ENCODE measurements at places on chromosomes 13 and 19. TPM values are rescaled to one million over a fixed set of nuclear protein-coding genes. Genes with fewer than 3 reads are reported as not detected.

ZNF256 gene
- total RNA-seq = 13.9 TPM

C19orf67 gene
- total RNA-seq = not detected

LAIR2 gene
- total RNA-seq = 0.97 TPM

PROZ gene
- not detected for total RNA-seq

- DNase-seq = peak; percentile 83
- peaks cover 88% of the 10 kb centered on the region for H3K4me1 ChIP-seq
- H3K27me3 ChIP-seq = no peaks in the 10 kb centered on the region
- H3K36me3 ChIP-seq = peaks cover 20% of the 10 kb centered on the region
- H3K27ac ChIP-seq = peak overlapping the region; percentile 87
Observed at GRCh38 chr13:24254146-24254841, 55.1 kb upstream of the C1QTNF9 start.

DNA sequence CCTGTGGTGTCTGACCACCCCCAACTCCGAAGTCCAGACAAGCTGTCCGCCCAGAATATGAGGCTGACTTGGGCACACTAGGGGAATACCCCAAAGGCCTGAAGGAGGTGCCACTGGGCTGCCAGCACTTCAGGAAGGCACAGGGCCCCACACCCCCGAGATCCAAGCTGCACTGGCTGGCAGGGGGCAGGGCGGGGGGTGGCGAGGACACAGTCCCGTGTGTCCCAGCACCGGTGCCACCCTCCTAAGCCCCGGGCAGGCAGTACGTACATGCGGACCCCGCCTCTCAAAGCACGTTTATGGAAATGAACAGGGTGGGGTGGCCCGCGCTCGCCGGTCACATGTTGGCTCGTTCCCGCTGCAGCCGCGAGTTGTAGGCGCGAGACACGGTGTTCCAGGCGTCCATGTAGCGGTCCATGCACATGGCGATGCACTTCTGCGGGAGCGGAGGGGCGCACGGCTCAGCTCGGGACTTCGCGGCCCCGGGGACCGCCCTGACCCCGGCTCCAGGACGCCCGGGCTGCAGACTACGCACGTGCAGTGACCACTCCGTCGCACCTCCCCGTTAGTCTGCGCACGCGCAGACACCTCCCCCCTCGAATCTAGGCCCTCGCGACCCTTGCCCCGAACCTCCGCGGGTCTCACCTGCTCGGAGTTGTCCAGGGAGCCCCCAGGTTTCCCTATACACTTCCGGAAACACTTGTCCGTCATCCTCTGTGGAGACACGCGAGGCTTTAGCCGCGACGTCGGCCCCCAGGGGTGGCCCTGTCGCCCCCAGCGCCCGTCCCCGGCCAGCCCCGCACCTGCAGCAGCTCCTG lies 566 bp downstream of the TIMM13 start:
- peak overlapping the region; percentile 95 for H3K27ac ChIP-seq
- DNase-seq = no peak
- H3K4me1 ChIP-seq = peaks cover 21% of the 10 kb centered on the region
- no peaks in the 10 kb centered on the region for H3K27me3 ChIP-seq

GRCh38 chr13:41513600-41513999 lies 56.2 kb downstream of the RGCC start:
- H3K4me1 ChIP-seq = no peaks in the 10 kb centered on the region
- H3K4me3 ChIP-seq = no peak overlapping the region
- H3K27me3 ChIP-seq = no peaks in the 10 kb centered on the region
- DNase-seq = no peak
- no peaks in the 10 kb centered on the region for H3K36me3 ChIP-seq

- peaks cover 33% of the 10 kb centered on the region for H3K27me3 ChIP-seq
- H3K4me3 ChIP-seq = no peak overlapping the region
- no peak overlapping the region for H3K27ac ChIP-seq
- no peak for DNase-seq
Observed at GRCh38 chr19:15194938-15195337, 5.9 kb downstream of the NOTCH3 start.

GRCh38 chr19:11446652-11447301 lies 11.3 kb downstream of the PRKCSH start:
- H3K27ac ChIP-seq = no peak overlapping the region
- H3K4me1 ChIP-seq = no peaks in the 10 kb centered on the region
- H3K36me3 ChIP-seq = peaks cover 29% of the 10 kb centered on the region
- H3K4me3 ChIP-seq = no peak overlapping the region
- peak; percentile 41 for DNase-seq

DNA sequence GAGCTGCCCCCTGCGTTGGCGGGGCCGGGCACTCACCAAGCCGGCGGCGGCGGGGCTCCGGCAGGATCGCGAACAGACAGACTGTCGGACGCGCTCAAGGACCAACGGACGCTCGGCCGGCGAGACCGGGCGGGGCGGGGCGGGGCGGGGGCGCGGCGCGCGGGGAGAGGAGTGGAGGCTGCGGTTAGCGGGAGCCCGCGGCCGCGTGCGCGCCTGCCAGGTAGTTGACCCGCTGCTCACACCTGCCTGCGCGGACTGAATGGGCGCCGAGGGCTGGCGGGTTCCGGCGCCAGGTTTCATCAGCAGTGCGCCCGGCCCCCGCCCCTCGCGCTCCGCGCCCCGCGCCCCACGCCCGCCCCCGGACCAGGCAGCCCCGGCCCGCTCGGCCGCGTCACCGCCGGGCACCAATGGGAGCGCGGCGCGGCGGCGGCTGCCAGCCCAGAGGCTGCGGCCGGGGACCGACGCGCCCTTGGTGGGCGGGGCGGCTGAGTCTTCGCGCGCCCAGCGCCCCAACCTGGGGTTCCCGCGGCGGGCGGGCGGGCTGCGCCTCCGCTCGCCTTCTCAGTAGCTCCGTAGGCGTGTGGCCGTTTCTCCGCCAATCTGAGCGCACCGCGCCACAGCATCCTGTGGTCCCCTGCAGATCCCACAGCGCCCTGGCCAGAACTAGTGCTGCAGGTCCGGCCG lies at the start of gene SLC7A1:
TSS of gene SLC7A1 (minus strand) at position 309 of the 684 bp plus-strand sequence. CDS start 59,500 bp downstream, outside the sequence.
- DNase-seq = peak; percentile 88
- H3K27ac ChIP-seq = peak within 1 kb of the TSS; percentile 66
- H3K27me3 ChIP-seq = no peaks in the 10 kb centered on the region
- no peaks in the 10 kb centered on the region for H3K36me3 ChIP-seq
- H3K4me1 ChIP-seq = peaks cover 25% of the 10 kb centered on the region
- H3K4me3 ChIP-seq = peak within 1 kb of the TSS; percentile 61

DNA sequence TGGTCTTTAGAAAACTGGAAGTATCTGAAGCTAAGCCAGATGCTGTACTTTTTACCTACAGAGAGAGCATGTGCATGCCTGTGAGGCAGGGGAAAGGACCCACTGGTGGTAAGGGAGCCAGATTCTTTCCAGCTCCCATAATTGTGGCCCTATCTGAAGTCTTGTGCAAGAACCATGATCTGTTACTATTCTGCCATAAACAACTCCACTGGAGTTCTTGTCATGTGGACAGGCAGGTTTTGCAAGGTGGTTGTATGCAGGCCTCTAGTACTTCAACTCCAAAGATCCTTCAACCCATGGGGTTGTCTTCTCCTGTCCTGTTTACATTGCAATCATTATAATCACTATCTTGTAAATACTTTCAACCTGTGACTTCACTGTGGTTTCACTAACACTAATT lies 14.1 kb downstream of the PROSER1 start:
- H3K4me3 ChIP-seq = no peak overlapping the region
- H3K27ac ChIP-seq = no peak overlapping the region
- peaks cover 40% of the 10 kb centered on the region for H3K36me3 ChIP-seq

DNA sequence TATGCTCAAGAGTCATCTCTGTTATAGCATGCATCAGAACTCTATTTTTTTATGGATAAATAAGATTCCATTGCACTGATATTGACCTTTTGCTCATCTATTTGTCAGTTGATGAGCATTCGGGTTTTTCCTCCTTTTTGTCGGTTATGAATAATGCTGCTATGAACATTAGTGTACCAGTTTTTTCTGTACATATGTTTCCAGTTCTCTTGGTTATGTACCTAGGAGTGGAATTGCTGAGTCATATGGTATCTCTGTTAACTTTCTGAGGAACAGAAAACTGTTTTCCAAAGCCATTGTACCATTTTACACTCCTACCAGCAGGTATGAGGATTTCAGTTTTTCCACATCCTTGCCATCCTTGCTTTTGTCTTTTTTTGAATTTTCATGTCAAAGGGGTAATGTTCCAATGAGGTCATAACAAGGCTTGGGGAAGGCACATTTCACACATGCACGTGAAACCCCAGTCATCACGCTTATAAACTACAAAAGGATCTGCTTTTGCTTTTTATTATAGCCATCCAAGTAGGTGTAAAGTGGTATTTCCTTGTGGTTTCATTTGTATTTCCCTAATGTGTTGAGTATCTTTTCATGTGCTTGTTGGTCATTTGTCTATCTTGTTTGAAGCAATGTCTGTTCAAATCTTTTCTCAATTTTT lies 14.6 kb downstream of the KBTBD7 start:
- H3K4me3 ChIP-seq = no peak overlapping the region
- H3K4me1 ChIP-seq = no peaks in the 10 kb centered on the region
- no peaks in the 10 kb centered on the region for H3K27me3 ChIP-seq
- no peak overlapping the region for H3K27ac ChIP-seq
- no peak for DNase-seq
- H3K36me3 ChIP-seq = no peaks in the 10 kb centered on the region

DNA sequence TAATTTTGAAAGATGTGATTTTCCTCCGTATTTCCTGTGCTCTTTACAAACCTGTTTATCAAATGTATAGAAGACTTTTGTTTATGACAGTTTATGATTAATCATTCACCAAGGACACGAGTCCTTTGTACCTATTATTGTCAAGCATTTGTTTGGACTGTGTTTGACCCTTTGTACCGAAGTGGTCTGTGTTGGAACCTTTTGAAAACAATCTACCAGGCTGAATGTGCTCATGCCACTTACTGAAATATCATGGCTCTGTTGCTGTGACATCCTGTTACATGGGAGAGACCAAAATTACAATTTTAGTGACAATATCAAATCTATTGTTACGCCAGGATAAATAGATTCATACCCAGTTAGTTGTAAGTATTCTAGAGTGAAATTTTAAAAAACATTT lies 193.6 kb downstream of the IRS2 start:
- no peaks in the 10 kb centered on the region for H3K4me1 ChIP-seq
- no peaks in the 10 kb centered on the region for H3K36me3 ChIP-seq
- no peaks in the 10 kb centered on the region for H3K27me3 ChIP-seq

Measured in CD4-positive, alpha-beta memory T cell (primary cell).